ENCODE measurements at places on chromosomes 12 and 14.

DNA sequence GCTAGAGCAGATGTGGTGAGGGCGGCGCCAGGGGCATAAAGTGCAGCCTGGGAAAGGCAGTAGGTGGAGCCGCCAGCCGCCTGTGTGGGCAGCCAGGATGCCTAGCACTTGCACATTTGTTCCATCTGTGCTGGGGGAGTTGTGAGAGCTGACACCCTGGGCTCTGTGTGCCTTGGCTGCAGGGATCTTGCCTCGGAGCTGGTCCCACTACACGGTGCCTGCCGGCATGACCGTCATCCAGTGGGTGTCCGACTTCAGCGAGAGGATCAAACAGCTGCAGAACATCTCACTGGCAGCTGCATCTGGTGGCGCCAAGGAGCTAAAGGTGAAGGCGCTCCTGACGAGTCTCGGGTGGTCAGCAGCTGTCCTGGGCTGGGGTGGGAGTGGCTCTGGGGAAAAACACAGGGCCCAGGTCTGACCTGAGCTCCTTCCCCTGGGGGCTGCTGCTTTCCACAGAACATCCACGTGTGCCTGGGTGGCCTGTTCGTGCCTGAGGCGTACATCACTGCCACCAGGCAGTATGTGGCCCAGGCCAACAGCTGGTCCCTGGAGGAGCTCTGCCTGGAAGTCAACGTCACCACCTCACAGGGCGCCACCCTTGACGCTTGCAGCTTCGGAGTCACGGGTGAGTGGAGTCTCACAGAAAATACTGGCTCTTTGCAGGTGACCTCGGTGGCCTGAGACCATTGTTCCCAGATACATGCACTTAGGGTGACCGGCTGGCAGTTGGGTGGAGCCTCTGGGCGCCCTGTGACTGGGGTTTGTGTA is 37.4 kb downstream of the HSP90AA1 start:
- DNase-seq: no peak

GRCh38 chr14:73712540-73713180 is 1.5 kb downstream of the PNMA1 start:
- no peak for DNase-seq

GRCh38 chr12:122018457-122018856 is 3.2 kb upstream of the BCL7A start:
- no peak for DNase-seq

DNA sequence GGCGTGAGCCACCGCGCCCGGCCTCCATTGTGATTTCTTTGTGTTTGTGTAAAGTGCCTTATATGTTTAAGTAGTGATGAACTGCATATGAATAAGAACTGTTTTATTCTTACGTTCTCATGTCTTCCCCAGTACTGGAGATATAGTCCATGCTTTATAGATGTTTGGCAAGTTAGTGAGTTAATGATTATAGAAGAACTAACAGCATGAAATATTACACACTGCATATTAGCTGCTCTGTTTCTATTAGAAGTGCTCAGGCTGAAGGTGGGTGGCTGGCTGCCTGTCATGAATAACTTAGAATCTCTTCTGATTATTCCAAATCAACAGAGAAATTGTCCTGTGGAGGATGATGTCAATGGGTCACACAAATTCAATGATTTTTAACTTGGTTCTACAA is 709.4 kb downstream of the GALC start:
- DNase-seq: no peak

DNA sequence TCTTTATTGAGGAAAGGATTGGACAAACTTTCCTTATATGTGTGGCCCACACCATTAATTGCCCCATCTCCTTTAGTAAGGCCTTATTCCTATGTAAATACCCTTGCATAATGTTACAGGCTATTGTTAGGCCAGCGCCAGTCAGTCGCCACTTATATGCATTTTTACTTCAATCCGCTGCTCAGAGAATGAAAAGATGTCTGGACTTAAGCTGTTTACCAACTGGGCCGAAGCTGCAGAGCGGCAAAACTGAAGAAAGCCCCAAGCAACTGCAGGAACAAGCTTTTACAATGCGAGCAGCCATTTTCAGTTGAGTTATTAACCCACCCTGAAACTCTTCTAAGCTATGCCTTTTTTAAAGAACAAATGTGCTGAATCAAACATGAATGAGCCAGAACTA is 92.1 kb upstream of the OTX2 start:
- DNase-seq: no peak

All from activated gamma-delta T cell treated with anti-CD3 and anti-CD28 coated beads, Interleukin-2, amount 50 U/mL, for 16 hours (primary cell).